ENCODE measurements at places on chromosomes 1 and 21. TPM values are rescaled to one million over a fixed set of nuclear protein-coding genes. Genes with fewer than 3 reads are reported as not detected.

IL6R gene
- total RNA-seq: 1.7 TPM

FAM177B gene
- not detected for total RNA-seq

C8A gene
- total RNA-seq: not detected

CCDC17 gene
- total RNA-seq: 1.9 TPM

C1QA gene
- total RNA-seq: not detected

DNASE2B gene
- not detected for total RNA-seq

HSPA6 gene
- not detected for total RNA-seq

- H3K27ac ChIP-seq: no peak overlapping the region
- peaks cover 3% of the 10 kb centered on the region for H3K36me3 ChIP-seq
- H3K4me3 ChIP-seq: peak overlapping the region; percentile 89
- peak; percentile 85 for DNase-seq
- H3K27me3 ChIP-seq: no peaks in the 10 kb centered on the region
These were observed 1.3 kb downstream of the RCOR3 start for GRCh38 chr1:211260141-211261107.

DNA sequence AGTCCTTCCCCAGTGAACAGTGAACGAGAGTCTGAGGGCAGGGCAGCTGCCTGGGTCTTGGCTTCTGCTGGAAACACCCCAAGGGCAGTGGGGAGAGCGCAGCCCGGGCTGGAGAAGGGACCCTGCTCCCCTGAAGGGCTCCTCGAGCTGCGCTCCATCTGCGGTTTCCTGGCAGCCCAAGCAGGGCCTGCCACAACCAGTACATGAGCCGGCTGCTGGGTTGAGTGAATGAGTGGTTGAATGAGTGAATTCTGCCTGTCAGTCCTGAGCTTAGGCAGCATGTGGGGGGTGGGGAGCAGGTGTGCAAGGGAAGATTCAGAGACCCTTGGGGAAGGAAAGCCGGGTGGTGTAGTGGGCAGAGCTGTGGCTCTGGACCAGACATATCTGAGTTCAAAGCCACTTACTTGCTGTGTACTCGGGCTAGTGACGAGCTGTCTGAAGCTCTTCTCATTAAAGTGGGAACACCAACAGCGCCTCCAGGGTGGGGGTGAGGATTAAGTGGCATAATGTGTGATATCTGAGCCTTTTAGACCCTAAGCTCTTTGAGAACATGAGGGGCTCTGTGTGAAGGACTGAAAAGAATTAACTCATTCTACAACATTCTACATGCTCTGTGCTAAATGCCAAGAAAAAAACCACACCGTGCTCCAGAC, 3.7 kb downstream of the OPRD1 start:
- H3K36me3 ChIP-seq: no peaks in the 10 kb centered on the region
- no peaks in the 10 kb centered on the region for H3K4me1 ChIP-seq
- no peak overlapping the region for H3K27ac ChIP-seq
- DNase-seq: no peak
- H3K4me3 ChIP-seq: no peak overlapping the region

- no peak for DNase-seq
- no peaks in the 10 kb centered on the region for H3K27me3 ChIP-seq
- H3K4me3 ChIP-seq: no peak overlapping the region
- no peaks in the 10 kb centered on the region for H3K4me1 ChIP-seq
- no peak overlapping the region for H3K27ac ChIP-seq
These were observed 321.2 kb downstream of the HLX start for GRCh38 chr1:221200464-221200863.

GRCh38 chr1:241834733-241835377, 13.1 kb upstream of the EXO1 start:
- H3K4me1 ChIP-seq: no peaks in the 10 kb centered on the region
- H3K27ac ChIP-seq: no peak overlapping the region
- H3K36me3 ChIP-seq: no peaks in the 10 kb centered on the region
- no peak overlapping the region for H3K4me3 ChIP-seq

DNA sequence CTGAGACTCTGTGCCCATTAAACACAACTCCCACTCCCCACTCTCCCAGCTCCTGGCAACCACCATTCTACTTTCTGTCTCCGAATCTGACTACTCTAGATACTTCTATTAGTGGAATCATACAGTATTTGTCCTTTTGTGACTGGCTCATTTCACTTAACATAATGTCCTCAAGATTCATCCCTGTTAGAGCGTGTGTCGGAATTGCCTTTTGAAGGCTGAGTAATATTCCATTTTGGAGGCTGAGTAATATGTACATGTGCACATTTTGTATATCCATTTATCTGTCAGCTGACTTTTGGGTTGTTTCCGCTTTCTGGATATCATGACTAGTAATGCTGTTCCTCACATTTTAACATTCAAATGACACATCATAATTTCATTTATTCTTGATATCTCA, 30.3 kb downstream of the GALNT2 start:
- no peak overlapping the region for H3K4me3 ChIP-seq
- no peak overlapping the region for H3K27ac ChIP-seq
- peaks cover 7% of the 10 kb centered on the region for H3K4me1 ChIP-seq
- peaks cover 4% of the 10 kb centered on the region for H3K36me3 ChIP-seq

GRCh38 chr21:32172106-32172505, 106.7 kb downstream of the MIS18A start:
- H3K27ac ChIP-seq: no peak overlapping the region
- H3K4me1 ChIP-seq: no peaks in the 10 kb centered on the region
- H3K36me3 ChIP-seq: no peaks in the 10 kb centered on the region
- no peak overlapping the region for H3K4me3 ChIP-seq
- no peak for DNase-seq
